ENCODE measurements at places on chromosomes 13 and 19.

DNA sequence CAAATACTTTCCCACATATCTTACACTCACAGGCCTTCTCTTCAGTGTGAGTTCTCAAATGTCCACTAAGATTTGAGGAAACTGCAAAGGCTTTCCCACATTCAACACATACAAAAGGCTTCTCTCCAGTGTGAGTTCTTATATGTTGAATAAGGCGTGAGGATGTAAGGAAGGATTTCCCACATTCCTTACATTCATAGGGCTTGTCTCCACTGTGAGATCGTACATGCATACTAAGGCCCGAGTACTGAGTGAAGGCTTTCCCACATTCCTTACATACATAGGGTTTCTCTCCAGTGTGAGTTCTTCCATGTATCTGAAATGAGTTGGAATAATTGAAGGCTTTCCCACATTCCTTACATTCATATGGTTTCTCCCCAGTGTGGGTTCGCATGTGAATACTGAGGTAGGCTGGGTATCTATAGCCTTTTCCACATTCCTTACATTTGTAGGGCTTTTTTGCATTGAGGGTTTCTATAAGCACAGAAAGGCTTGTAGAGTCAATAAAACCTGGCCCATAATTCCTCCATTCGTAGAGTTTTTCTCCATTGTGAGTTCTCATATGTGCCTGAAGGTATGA lies 9.6 kb downstream of the ZNF426 start:
- DNase-seq, result no peak

- no peak for DNase-seq
Observed at GRCh38 chr19:8093740-8094139, 41.2 kb downstream of the CCL25 start.

GRCh38 chr19:50050406-50051227 lies 24.8 kb downstream of the ZNF473 start:
- DNase-seq, result peak; percentile 91

- DNase-seq, result no peak
Observed at GRCh38 chr19:7013678-7014077, 7.6 kb downstream of the MBD3L2B start.

GRCh38 chr19:2770055-2771013 lies 12.7 kb downstream of the SGTA start:
- DNase-seq, result peak; percentile 73

DNA sequence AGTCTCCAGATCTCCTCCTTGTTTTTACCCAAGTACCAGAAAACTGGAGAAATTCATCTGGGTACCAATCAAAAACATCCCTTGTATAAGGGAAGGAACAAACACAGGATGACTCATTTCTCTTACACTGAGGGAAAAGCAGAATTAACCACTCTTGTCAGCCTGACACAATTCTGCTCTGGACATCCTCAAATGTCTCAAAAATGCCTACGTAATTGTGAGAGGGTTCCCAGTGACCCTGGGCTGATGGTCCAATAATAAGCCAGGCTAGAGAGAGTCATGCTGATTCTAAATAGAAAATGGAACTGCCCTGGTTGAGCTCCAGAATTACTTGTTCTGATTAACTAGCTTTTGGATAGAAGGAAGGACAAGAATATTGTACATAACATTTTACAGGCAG lies 14.5 kb downstream of the ZNF708 start:
- no peak for DNase-seq
